Activated naive CD8-positive, alpha-beta T cell treated with anti-CD3 and anti-CD28 coated beads, Interleukin-2, amount 50 U/mL, for 24 hours (primary cell): ENCODE measurements at places on chromosomes 2 and 18.
A peak's percentile ranks its signal among the peaks of the same experiment; 100 is the strongest.

DNA sequence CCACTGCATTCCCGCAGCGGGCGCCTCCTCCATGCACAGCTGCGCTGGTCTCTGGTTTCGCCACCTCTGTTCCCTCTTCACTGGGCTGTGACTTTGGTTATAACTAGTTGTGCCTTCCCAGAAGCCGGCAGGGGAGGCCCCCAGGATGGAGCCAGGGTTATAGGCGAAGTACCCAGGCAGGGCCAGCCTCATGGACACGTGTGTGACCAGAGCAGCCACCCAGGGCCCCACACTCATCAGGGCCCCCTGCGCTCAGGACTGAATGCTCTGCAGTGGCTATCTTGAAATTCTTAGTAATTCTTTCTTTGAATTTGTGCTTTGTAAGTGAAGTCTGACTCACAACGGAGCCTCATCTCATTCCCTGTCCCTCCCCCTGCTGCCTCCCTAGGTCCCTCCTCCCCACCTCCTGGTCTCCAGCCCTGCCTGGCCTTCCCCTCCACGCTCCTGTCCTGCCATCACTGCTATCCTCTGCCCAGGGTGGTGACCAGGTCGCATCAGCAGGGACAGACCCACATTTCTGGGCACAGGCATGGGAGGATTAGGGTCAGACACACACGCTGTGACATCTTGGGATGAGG is 38.1 kb upstream of the LBH start:
- H3K4me3 ChIP-seq, result no peak overlapping the region
- H3K27me3 ChIP-seq, result no peaks in the 10 kb centered on the region
- no peaks in the 10 kb centered on the region for H3K36me3 ChIP-seq
- no peak overlapping the region for H3K27ac ChIP-seq

DNA sequence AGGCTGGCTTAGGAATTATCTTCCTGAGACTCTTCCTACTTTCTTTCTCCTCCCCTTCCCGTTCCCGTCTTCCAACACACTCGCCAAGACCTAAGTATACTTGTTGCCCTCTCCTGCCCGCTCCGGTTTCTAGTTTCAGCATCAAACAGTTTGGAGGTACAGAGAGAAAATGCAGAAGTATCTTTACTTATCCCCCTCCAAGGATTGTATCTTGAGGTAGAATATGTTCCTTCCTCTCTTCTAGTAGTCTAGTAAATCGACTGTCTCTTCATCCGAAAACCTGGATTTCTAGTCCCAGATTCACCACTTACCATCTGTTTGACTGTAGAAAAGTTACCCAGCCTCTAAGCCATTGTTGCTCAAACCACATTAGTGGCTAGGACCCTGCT is 755 bp downstream of the EIF4E2 start:
- peaks cover 67% of the 10 kb centered on the region for H3K4me1 ChIP-seq
- peak overlapping the region; percentile 98 for H3K4me3 ChIP-seq
- no peaks in the 10 kb centered on the region for H3K27me3 ChIP-seq
- peaks cover 37% of the 10 kb centered on the region for H3K36me3 ChIP-seq
- peak overlapping the region; percentile 98 for H3K27ac ChIP-seq
- DNase-seq, result no peak

GRCh38 chr2:63035660-63036059 is 15.0 kb upstream of the OTX1 start:
- no peaks in the 10 kb centered on the region for H3K27me3 ChIP-seq
- no peak for DNase-seq
- H3K36me3 ChIP-seq, result peaks cover 2% of the 10 kb centered on the region
- no peak overlapping the region for H3K27ac ChIP-seq
- H3K4me3 ChIP-seq, result no peak overlapping the region

- no peaks in the 10 kb centered on the region for H3K36me3 ChIP-seq
- H3K4me1 ChIP-seq, result no peaks in the 10 kb centered on the region
- DNase-seq, result no peak
- H3K27ac ChIP-seq, result no peak overlapping the region
- H3K27me3 ChIP-seq, result peaks cover 8% of the 10 kb centered on the region
- no peak overlapping the region for H3K4me3 ChIP-seq
Measured at GRCh38 chr2:109721135-109721534, 73.0 kb upstream of the RGPD5 start.

DNA sequence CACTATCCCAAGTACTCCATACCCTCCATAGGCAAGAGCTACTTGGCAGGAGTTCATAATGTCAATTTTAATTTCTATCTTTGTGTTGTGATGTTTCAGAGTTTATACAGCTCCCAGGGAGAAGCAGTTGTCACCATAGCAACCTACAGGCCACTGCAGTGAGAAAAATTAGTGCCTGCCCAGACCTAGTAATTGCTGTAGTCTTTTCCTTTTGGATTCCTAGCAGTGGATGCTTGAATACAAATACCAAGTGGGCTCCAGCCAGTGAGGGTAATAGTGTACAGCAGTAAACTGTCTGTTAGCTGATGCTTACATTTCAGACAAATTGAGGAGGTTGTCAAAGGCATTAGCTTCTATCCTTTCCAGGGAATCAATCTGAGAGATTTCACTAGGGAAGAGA is 26.7 kb downstream of the LHCGR start:
- H3K4me3 ChIP-seq, result no peak overlapping the region
- H3K27ac ChIP-seq, result no peak overlapping the region
- DNase-seq, result no peak
- H3K27me3 ChIP-seq, result peaks cover 2% of the 10 kb centered on the region
- no peaks in the 10 kb centered on the region for H3K36me3 ChIP-seq
- no peaks in the 10 kb centered on the region for H3K4me1 ChIP-seq

GRCh38 chr2:41600460-41600859 is 447.4 kb upstream of the PKDCC start:
- H3K4me1 ChIP-seq, result no peaks in the 10 kb centered on the region
- H3K27ac ChIP-seq, result no peak overlapping the region
- no peak for DNase-seq
- no peaks in the 10 kb centered on the region for H3K27me3 ChIP-seq
- no peak overlapping the region for H3K4me3 ChIP-seq
